ENCODE measurements at places on chromosomes 3 and 15. TPM values are rescaled to one million over a fixed set of nuclear protein-coding genes. Genes with fewer than 3 reads are reported as not detected.

FAH gene
- total RNA-seq: 13.2 TPM

DNA sequence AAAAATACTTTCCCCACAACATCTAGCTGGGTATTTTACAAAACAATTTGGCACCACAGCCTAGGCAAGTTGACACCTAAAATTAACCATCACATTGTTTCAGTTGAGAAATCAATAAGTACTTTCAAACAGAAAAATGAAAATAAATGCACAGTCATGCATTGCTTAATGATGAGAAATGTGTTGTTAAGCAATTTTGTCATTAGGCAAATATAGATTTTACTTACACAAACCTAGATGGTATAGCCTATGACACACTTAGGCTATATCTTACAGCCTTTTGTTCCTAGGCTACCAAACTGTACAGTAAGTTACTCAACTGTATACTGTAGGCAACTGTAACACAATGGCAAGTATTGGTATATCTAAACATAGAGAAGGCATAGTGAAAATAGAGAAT, 608.6 kb upstream of the BCHE start:
- H3K4me3 ChIP-seq: no peak overlapping the region
- DNase-seq: no peak
- no peaks in the 10 kb centered on the region for H3K4me1 ChIP-seq
- H3K36me3 ChIP-seq: no peaks in the 10 kb centered on the region
- no peak overlapping the region for H3K27ac ChIP-seq

DNA sequence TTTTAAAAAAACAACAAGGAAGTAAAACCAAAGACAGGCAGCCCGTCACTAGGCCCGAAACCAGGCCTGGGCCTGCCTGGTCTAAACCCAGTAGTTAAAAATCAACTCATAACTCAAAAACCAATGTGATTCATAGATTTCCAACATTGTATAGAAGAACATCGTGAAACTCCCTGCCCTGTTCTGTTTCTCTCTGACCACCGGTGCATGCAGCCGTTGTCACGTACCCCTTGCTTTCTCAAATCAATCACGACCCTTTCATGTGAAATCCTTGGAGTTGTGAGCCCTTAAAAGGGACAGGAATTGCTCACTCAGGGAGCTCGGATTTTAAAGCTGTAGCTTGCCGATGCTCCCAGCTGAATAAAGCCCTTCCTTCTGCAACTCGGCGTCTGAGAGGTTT, 89.5 kb downstream of the DCLK3 start:
- no peaks in the 10 kb centered on the region for H3K4me1 ChIP-seq
- DNase-seq: no peak
- H3K27me3 ChIP-seq: no peaks in the 10 kb centered on the region
- H3K36me3 ChIP-seq: no peaks in the 10 kb centered on the region

DNA sequence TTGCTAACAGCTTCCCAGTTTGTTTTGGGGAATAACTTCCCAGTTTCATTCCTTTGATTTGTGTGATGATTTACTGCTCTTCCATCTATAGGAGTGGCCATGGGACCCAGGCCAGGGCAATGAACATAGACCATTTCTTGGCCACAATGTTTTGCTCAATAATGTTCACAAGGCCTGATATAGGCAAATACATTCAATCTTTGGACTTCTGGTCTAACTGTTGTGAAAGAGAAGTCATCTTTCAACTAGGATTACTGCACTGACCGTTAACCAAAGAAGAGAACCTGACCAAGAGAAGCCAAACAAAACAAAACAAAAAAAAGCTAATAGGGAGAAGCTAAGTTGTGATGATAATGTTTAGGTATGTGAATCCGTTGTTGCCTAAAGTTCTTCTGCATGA, 221.8 kb upstream of the SUCLG2 start:
- H3K4me1 ChIP-seq: no peaks in the 10 kb centered on the region
- H3K27me3 ChIP-seq: no peaks in the 10 kb centered on the region
- no peaks in the 10 kb centered on the region for H3K36me3 ChIP-seq
- H3K4me3 ChIP-seq: no peak overlapping the region
- H3K27ac ChIP-seq: no peak overlapping the region
- DNase-seq: no peak

- H3K27me3 ChIP-seq: no peaks in the 10 kb centered on the region
- no peak for DNase-seq
- H3K4me1 ChIP-seq: peaks cover 8% of the 10 kb centered on the region
- no peak overlapping the region for H3K27ac ChIP-seq
Observed at GRCh38 chr15:68528626-68529290, 50.0 kb upstream of the CORO2B start.

- H3K4me1 ChIP-seq: peaks cover 39% of the 10 kb centered on the region
- H3K36me3 ChIP-seq: no peaks in the 10 kb centered on the region
- DNase-seq: peak; percentile 93
- no peak overlapping the region for H3K27ac ChIP-seq
- H3K4me3 ChIP-seq: no peak overlapping the region
Observed at GRCh38 chr3:193982258-193982659, 153.7 kb upstream of the HES1 start.

CCR9 gene
- total RNA-seq: not detected

GRCh38 chr15:58575045-58575786, 143.4 kb downstream of the LIPC start:
- DNase-seq: no peak
- no peak overlapping the region for H3K4me3 ChIP-seq
- no peaks in the 10 kb centered on the region for H3K36me3 ChIP-seq
- no peaks in the 10 kb centered on the region for H3K27me3 ChIP-seq
- H3K27ac ChIP-seq: no peak overlapping the region

Measured in esophagus muscularis mucosa (tissue), 4 donors.